Renal cortical epithelial cell (primary cell): ENCODE measurements at places on chromosomes 5 and 9. TPM values are rescaled to one million over a fixed set of nuclear protein-coding genes. Genes with fewer than 3 reads are reported as not detected.

CAAP1 gene
- total RNA-seq = 42.0 and 42.9 TPM in 2 replicates

KIF24 gene
- total RNA-seq = 1.9 and 3.5 TPM in 2 replicates

SLC34A1 gene
- 0.05 TPM in 1 of 2 replicates, not detected in the other for total RNA-seq

- no peak for DNase-seq
These were observed 70.3 kb downstream of the PHF2 start for GRCh38 chr9:93646640-93647178.

- no peak for DNase-seq
These were observed 356.0 kb upstream of the ISL1 start for GRCh38 chr5:51027271-51027670.

- DNase-seq = no peak
These were observed 752 bp upstream of the GLRX start for GRCh38 chr5:95823218-95823737.

DNA sequence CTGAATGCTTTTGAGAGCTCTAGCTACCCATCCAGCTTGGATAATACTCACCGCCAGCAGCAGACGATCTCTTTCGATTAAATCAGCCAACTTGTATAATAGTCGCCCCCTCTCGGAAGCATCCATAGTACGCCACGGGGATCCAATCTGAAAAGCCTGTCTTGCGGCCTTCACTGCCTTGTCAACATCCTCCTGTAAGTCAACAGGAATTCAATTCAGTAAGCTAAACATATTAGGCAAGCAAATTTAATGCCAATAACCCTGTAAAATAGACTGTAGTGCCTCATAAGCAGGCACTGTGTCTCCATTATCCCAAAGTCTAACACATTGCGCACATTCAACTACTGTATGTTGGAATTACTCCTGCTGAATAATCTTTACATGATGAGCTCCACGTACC is 22.0 kb downstream of the ALDH1A1 start:
- no peak for DNase-seq

DNA sequence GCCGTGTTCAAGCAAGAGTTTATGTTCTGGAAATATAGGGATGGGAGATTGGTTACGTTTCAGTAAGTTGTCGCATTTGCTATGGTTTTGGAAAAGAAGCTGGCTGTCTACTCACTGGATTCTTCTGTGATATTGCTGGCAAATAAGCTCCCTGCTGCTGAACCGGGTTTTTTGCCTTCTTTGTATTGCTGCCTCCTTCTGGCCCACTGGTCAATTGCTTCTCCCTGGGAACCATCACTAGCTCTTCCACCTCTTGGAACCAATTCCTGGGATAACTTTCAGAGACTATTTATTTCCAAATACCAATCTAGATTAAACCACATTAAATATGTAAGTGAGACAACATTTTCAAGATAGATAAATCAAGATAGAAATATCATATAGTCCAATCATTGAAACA is 43.0 kb downstream of the NUDT12 start:
- peak; percentile 13 for DNase-seq
